ENCODE measurements at places on chromosomes 5 and 9.

- no peak for DNase-seq
Observed at GRCh38 chr5:171681677-171682076, 103.9 kb upstream of the SMIM23 start.

DNA sequence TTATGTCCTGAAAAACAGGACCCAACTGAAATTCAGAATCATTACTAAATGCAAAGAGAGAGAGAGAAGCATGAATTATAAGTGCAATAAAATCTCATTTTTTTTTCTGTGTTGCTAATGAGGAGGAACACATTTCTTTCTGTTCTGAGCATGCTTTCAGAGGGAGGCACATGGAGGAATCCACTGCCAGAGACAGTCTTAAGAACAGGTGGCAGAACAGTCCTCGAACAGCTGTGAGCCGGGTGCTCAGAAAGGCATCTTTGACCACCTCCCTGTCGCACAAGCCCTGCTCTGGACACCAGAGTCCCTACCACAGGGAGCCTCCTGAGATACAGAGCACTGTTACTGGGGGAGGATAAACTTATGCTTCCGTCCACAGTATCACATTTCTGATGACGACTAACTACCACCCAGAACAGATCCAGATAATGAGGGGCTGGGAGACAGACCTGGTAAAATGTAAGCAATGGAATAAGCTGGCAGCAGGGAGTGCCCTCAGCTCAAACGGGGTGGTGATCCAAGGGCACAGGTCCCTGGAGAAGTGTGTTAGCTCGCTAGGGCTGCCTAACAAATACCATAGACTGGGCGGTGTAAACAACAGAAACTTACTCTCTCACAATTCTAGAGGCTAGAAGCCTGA is 134.0 kb downstream of the SLC1A3 start:
- DNase-seq, result no peak

- DNase-seq, result no peak
Observed at GRCh38 chr9:77511525-77511924, 136.6 kb downstream of the GNA14 start.

DNA sequence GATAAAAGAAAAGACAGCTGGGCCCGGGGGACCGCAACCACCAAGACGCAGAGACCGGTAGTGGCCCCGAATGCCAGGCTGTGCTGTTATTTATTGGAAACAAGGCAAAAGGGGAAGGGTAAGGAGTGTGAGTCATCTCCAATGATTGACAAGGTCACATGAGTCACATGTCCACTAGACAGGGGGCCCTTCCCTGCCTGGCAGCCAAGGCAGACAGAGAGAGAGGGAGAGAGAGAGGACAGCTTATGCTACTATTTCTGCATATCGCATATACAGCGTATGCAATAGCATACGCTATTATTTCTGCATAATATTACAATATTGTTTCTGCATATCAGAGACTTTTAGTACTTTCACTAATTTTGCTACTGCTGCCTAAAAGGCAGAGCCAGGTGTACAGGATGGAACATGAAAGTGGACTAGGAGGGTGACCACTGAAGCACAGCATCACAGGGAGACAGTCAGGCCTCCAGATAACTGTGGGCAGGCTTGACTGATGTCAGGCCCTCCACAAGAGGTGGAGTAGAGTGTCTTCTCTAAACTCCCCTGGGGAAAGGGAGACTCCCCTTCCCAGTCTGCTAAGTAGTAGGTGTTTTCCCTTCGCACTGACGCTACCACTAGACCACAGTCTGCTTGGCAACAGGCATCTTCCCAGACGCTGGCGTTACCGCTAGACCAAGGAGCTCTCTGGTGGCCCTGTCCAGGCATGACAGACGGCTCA is 50.3 kb downstream of the RFX3 start:
- DNase-seq, result no peak

- no peak for DNase-seq
Observed at GRCh38 chr5:10825897-10826644, 65.0 kb upstream of the DAP start.

GRCh38 chr9:33480106-33480505 is 6.4 kb upstream of the NOL6 start:
- DNase-seq, result no peak

GRCh38 chr9:93644397-93645088 is 68.2 kb downstream of the PHF2 start:
- no peak for DNase-seq

- no peak for DNase-seq
Observed at GRCh38 chr5:43197535-43197934, 5.5 kb downstream of the NIM1K start.

DNA sequence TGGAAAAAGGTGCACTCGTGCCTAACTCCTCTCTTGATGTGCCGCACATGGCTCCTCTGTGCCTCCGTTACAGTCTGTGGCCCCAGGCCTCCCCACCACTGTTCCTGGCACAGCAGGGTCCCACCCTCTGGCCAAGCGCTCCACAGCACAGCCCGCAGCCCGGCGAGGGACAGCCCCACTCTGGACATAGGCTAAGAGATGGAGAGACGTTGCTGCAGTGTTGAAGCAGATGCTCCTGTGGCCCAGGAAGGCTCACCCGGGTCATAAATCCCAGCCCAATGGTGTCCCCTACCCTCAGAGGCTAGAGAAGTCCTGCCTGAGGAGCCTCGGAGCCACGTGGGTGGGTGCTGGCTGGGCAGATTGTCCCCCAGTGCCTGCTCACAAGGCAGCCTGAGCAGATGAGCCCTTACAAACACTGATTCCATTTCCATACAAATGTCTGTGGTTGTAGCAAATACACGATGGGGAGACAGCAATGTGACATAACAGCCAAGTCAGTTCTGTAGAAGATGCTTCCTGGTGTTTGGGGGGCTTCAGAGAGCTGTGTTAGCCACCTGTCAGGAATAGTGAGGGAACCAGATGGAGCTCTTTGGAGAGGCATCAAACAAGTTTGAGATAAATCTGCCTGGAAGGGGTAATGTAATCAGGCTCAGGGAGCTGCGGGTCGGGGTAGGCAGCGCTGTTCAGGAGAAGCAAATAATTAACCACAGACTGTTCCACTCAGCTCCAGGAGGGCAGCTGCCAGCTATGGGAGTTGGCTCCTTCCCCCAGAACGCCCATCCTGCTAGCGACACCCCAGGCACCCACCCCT is 41.7 kb downstream of the C5orf15 start:
- DNase-seq, result no peak

GRCh38 chr5:36561601-36562000 is 44.8 kb upstream of the SLC1A3 start:
- no peak for DNase-seq

DNA sequence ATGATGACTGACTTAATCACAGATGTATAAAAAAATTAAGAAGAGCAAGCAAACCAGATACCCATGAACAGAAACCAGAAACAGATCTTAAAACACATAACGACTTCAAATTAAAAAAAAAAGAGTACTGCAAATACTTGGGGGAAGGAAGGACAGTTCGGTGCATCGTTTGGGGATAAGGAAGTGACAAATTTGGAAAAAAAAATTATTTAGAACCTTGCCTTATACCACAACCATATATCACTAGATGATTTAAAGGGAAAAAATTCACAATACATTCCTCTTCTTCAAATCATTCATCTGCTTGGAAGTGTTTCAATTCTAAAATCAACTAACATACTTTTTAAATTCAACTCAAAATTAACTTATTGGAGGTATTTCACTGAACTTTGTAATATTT is 1038.6 kb upstream of the DMAC1 start:
- no peak for DNase-seq

DNA sequence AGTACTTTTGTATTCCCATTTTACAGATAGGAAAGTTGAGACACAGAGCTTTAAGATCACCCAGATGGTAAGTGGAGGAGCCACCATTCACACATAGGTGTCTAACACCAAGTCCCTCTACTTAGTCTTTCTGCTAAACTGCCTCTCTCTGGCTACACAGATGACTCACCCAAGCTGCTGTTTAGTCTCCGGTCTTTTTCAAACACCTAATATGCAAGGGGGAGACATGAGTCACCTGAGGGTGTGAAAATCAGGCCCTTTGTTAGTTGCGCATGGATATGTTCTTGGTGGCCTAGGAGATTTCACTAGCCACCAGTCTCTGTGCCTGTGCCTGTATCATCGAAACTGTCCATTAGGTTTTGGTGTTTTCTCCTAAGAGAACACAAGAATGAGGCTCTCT is 117.8 kb downstream of the MAST4 start:
- DNase-seq, result no peak

DNA sequence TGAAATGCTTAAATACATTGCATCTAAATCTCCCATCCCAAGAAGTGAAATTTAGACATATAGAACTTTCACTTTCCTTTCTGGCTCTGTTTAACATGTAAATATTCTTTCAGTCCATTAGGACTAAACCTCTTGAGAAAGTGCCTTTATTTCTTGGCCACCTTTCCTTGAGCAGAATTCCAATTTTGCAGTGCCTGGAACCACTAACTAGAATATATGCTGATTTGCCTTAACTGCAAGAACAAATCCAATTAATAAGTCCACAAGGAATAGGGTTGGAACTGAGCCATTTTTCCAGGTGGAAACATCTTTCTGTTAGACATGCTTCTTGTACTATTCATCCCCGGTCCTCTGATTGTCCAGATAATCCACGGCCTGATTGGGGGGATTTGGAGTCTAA is 478.0 kb downstream of the ENC1 start:
- no peak for DNase-seq

DNA sequence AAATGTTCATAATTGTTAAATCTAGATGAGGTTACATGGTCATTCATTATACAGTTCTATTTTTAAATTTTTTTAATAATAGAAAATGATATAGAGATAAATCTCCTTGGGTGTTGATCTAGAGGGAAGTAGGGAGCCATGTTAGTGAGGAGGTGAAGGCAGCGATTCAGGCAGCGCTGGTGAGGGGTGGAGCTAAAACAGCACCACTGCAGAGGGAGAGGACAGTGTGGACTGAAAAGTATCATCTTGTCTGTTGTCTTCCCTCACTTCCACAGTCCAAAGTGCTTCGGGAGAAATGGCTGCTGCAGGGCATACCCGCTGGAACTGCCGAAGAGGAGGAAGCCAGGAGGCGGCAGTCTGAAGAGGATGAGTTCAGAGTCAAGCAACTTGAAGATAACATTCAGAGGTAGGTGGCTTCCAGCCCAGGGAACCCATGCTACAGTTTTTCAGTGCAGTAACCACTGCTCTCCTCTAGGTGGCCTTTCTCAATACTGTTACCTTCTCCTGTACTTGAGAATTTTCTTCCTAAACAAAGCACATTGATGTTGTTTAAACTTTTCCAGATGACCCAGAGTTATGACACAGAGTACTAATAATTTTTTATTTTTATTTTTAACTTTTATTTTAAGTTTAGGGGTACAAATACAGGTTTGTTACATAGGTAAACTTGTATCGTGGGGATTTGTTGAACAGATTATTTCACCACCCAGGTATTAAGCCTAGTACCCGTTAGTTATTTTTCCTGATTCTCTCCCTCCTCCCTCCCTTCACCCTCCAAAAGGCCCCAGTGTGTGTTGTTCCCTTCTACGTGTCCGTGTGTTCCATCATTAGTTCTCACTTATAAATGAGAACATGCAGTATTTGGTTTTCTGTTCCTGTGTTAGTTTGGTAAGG is 100.5 kb downstream of the PALM2AKAP2 start:
- DNase-seq, result no peak

GRCh38 chr9:94741866-94742265 is 15.4 kb downstream of the AOPEP start:
- no peak for DNase-seq
